ENCODE measurements at places on chromosomes 7 and 10.

GRCh38 chr7:28432105-28432504, 19.8 kb downstream of the CREB5 start:
- DNase-seq = no peak

- no peak for DNase-seq
These were observed 27.1 kb downstream of the LMTK2 start for GRCh38 chr7:98133621-98134303.

GRCh38 chr10:116198676-116199035, 74.3 kb downstream of the GFRA1 start:
- DNase-seq = no peak

DNA sequence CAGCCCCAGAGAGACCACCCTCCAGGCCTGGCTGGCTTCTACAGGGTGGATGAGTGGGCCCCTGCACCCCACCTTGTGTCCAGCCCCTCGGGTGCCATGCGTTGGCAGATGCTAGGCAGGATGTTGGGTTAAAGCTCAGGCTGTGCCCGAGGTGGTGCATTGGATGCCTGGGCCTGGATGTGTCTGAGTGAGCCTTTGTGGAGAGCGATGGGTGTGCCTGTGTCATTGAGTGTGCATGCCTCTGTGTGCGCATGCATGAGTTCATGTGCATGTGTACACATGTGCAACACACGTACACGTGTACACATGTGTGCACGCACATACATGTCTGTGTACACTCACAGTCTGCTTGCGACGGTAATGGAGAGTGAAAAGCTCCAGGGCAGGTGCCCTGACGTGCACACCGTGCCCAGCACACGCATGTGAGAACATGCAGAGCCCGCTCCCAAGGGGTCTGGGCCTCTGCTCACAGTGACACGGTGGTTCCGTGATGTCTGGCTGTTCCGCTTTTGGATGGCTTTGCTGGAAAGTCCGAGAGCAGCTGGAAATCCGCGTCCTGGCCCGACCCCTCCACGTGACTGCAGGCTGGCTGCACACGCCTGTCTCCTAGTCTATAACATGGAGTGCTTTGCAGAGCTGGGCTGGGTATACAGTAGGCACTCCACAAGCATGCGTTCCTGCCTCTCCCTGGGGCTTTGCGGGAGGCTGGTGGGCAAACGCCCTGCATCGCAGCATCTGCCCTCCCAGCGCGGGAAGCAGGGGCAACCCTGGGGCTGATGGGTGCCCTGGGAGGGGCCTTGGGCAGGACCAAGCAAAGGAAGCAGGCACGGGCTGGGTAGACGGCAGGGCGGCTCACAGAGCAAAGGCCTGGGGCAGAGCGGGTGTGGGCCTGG, 36.9 kb downstream of the ELFN1 start:
- no peak for DNase-seq

- no peak for DNase-seq
These were observed 217.9 kb upstream of the ZMIZ1 start for GRCh38 chr10:78850644-78851435.

- no peak for DNase-seq
These were observed 21.0 kb downstream of the COBL start for GRCh38 chr7:51295440-51296245.

DNA sequence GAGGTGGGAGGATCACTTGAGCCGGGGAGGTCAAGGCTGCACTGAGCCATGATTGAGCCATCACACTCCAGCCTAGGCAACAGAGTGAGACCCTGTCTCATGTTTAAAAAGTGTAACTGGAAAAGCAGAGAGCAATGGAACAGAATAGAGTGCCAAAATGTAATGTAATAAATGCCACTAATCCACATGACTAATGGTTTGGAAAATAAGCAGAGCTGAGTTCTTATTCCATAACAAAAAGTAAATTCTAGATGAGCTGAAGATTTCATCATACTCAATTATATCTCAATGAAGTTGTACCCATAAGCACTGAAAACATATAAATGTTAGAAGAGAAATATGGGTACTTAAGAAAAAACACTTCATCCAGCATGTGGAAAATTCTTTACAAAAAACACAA, 132.6 kb downstream of the USP6NL start:
- no peak for DNase-seq

GRCh38 chr7:3910054-3910453, 609.0 kb downstream of the SDK1 start:
- DNase-seq = no peak

GRCh38 chr10:58734664-58735063, 222.0 kb downstream of the BICC1 start:
- no peak for DNase-seq

GRCh38 chr7:46741181-46741580, 820.1 kb upstream of the IGFBP3 start:
- no peak for DNase-seq

- no peak for DNase-seq
These were observed 218.9 kb downstream of the DOCK4 start for GRCh38 chr7:111987115-111987826.

DNA sequence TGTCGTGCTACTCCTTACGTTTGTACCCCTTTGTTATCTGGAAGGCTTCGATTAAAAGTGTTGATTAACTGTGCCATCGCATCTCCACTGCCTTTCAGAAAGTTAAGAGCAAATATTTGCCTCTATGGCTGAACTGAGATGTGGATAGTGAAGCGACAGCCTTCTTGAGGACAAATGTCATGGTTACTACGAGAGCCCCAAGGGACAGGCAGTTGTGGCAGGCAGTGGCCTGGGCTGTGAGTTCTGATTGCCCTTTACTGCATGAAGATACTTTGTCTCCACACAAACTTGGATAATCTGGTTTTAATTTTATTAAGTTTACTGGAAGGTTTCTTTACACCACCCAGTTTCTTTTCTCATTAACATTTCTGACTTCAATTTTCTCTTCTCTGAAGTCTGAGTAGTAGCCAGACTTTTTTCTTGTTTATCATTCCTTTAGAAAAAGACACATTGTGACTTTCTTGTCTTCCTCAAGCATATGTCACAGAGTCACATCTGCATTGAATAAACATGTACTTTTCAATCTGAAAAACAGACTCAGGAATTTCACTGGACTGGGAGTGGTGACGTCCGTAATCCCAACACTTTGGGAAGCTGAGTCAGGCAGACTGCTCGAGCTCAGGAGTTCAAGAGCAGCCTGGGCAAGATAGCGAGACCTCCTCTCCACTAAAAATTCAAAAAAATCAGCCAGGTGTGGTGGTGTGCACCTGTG, 1.5 kb downstream of the TAS2R41 start:
- no peak for DNase-seq

DNA sequence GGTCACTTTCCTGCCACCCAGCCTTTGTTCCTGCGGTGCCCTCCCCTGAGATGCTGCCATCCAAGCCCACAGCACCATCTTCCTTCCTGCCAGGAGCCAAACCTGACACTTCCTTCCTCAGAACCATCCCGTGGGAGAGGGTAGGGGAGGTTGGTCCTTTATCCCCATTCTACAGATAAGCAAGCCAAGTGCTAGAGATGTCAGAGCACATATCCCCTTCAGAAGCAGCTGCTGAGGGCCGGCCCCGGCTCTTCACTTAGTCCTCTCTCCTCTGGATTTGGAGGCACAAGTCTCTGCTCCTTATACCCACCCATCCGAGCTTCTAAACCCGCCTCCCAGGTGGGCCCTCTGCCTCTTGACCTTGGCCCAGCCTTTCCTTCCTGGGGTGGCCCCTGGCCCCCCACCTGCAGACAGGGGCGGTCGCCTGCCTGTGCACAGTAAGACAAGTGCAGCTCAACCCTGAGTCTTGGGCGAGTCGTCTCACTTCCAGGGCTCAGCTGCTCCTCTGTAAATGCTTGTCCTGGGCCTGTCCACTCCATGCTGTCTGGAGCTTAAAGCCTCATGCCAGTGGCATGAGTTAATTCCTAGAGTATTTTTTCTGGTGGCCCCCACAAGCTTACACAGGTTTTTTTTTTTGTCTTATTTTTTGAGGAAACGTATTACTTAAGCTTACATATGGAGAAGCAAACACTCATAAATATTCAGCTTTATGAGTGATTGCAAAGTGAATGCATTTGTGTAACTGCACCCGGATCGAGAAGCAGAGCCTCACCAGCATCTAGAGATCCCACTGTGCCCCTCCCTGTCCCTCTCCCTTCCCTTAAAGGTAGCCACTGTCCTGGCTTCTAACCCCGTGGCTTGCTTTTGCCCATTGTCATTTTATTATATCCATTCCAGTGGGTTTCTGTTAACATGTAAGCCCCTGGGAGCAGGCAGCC, 125.1 kb downstream of the CDH23 start:
- no peak for DNase-seq

DNA sequence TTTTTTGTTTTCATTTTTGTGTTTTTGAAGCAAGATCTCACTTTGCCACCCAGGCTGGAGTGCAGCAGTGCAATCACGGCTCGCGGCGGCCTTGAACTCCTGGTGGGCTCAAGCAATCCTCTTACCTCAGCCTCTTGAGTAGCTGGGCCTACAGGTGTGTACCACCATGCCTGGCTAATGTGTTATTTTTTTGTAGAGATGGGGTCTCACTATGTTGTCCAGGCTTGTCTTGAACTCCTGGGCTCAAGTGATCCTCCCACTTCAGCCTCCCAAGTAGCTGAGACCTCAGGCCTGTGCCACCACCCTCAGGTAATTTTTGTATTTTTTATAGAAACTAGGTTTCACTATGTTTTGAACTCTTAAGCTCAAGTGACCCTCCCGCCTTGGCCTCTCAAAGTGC, 14.8 kb downstream of the PRKRIP1 start:
- DNase-seq = no peak

DNA sequence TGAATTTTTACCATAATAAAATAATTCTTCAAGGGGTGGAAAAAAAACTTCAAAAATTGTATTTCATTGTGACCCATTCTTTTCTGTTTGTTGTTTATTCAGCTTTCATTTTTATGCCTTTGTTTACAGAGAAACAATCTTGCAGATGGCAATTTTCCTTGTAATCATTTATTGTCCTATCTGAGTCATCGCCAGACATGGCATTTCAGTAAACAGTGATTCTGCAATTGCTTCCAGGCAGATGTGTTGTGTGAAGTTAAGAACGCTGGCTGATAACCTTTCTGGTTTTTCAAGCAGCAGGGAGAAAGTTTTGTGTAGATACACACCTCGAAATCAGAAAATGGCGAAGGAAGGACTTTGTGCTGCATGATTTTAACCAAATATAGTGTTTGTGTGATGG, 80.7 kb upstream of the RPA3 start:
- DNase-seq = no peak

- no peak for DNase-seq
These were observed 12.3 kb downstream of the OSBPL3 start for GRCh38 chr7:24967696-24968095.

DNA sequence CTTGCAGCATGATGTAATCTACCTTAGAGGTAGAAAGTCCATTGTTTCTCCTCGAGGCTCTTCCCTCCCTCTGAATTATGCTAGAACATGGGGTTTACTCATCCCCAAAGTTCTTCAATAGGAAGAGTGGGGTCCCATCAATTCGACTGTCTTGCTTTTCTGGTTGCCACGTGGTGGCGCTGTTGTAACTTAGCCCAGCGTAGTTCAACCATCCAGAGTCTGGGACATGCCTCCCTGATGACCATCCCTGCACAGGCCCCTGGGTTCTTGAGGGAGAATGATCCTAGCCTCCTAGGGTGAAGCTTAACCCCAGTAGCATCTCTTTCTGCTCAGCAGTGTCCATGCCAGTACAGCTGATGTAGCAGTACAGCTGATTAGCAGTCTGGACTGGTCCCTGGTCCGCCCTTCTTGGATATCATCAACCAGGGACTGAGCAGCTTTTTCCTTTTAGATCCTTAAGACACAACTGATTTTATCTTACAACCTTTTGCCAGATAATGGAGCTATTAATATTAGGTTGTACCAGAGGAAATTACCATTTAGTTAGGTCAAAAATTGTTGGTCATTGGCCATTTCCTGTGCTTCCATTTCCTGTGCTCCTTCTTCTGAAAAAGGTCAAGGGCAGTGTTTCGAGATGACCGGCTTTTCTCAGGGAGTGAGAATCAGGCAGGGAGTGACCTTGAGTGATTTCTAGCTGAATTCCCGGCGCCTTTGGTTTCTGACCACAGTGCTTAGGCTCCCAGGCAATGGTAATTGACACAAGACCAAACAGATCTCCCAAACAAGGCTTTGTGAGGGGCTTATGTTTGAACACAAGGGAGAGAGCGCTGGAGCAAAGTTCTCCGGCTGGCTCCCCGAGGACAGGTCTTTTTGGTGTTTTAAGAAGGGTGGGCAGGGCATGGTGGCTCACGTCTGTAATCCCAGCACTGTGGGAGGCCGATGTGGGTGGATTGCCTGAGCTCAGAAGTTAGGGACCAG, 65.4 kb downstream of the TACC2 start:
- DNase-seq = peak; percentile 35

DNA sequence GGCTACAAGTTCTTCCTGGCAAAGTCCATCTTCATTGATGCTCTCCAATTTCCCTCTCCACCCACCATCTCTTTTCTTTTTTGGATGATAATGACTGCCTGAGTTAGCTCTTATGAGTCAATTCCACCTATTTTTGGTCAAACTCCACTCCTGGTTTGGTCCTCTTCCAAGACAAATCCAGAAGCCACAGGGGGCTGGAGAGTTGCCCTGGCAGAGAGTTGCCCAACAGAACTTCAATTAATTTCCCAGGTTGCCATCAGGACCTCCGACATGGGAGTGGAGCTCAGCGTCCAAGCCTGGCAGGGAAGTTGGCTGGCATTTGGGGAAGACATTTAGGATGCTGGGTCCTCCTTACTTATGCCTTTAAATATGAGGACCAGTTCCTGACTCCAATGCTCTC, 29.2 kb upstream of the KCNMA1 start:
- DNase-seq = no peak
